ENCODE measurements at places on chromosomes 2 and 18. TPM values are rescaled to one million over a fixed set of nuclear protein-coding genes. Genes with fewer than 3 reads are reported as not detected.

NEB gene
- total RNA-seq: 0.31 TPM

- DNase-seq: no peak
These were observed 1019.5 kb downstream of the TMEM182 start for GRCh38 chr2:103781313-103781712.

DNA sequence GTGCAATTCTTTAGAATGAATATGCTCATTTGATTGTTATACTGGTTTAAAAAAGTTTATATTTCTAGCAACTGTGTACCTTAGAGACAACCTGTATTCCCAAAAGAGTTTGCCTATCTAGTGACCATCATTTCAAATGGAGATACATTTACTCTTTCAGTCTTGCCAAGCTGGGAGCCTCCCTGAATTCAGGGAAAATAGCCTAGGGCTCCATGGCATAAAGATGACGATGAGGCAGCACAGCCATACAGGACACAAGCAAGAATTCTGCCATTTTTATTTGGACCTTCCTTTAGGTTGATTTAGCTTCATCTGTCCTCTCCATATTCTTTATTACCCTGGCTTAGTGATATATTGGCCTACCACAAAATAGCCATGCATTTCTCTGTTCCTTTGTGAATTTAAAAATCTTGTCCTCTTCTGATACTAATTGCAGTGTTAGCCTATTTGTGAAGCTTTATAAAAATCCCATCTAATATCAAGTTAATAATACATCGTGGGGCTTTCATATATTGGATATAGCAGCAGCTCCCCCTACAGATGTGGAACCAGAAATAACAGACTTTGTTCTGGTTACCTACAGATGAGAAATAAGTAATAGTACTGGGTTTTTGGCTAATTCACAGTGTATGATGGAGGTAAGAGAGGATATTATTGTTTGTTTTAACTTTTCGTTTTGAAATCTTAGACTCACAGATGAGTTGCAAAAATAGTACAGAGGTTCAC, 1661.9 kb upstream of the PIK3C3 start:
- no peak for DNase-seq

GRCh38 chr2:125979886-125980285, 676.1 kb upstream of the GYPC start:
- no peak for DNase-seq

CROCC2 gene
- not detected for total RNA-seq

DNA sequence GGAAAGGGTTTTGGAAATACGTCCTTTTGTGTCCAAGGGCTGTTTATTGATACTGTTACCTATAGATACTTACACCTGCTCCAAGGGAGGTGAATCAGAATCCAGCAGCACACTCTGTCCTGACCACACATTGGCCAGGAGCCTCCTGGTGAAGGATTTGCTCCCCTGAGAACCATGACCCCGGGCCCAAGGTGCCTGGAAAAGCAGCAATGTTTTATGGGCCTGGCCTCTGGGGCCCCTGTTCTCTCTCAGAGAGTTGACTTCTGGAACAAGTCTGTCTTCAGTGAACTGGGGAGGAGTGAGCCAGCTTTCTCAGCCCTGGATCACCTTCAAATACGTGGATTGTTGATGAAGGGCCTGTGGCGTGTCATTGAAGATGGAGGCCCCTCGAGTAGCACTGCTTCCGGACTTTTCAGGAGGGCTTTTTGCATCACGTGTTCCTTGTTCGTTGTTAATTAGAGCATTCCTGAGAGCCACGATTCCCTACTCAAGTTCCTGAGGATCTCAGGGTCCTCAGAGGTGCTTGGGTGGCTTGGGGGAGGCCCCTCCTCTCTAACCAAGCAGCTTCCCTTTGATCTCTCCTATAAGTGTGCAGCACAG, 78.5 kb upstream of the RPL31 start:
- no peak for DNase-seq

DNA sequence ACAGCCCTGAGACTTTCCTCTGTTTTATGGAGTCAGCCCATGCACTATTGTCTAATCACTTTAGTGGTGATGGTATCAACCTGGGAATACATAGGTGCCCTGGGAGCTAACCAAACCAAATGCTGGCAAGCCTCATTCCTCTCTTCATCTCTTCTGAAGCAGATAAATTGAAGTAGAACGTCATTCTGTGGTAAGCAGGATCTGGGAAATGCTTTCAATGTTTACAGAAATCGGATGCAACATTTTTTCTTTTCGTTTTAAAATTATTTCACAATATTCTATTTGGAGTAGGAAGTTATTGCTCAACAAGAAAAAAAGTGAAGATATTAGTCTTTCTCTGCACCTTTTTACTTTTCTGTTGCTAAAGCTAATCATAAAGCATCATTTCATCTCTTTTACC, 114.2 kb downstream of the RBMS1 start:
- DNase-seq: no peak

- DNase-seq: no peak
These were observed 17.0 kb upstream of the ATL2 start for GRCh38 chr2:38394041-38394440.

GRCh38 chr2:26068602-26069298, 34.9 kb downstream of the RAB10 start:
- peak; percentile 4 for DNase-seq

GRCh38 chr2:129277585-129277981, 701.9 kb upstream of the RAB6C start:
- no peak for DNase-seq

DNA sequence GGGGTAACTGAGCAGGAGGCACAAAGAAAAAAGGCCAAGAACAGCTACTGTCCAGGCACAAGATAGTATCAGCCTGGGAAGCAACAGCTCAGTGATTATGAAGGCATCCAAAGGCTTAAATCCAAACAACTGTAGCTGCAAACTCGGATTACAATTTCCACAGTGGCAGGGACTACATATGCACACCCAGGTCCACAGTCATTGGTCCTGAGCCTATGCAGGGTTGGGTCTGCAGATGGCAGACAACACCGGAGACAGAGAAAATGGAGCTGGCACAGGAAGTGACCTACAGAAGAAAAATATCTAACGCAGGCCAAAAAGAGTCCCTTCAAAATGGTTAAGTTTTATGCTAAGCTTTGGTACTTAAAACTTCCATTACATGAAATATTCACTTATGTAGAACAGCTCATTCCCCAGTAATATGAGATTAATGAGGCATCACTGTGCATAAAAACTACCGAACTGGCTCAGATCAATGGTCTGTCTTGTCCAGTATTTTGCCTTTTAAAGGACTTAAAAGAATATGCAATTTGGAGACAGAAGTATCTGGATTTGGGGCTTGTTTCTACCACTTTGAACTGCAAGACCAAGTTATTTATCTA, 132.1 kb downstream of the SUCLG1 start:
- no peak for DNase-seq

DNA sequence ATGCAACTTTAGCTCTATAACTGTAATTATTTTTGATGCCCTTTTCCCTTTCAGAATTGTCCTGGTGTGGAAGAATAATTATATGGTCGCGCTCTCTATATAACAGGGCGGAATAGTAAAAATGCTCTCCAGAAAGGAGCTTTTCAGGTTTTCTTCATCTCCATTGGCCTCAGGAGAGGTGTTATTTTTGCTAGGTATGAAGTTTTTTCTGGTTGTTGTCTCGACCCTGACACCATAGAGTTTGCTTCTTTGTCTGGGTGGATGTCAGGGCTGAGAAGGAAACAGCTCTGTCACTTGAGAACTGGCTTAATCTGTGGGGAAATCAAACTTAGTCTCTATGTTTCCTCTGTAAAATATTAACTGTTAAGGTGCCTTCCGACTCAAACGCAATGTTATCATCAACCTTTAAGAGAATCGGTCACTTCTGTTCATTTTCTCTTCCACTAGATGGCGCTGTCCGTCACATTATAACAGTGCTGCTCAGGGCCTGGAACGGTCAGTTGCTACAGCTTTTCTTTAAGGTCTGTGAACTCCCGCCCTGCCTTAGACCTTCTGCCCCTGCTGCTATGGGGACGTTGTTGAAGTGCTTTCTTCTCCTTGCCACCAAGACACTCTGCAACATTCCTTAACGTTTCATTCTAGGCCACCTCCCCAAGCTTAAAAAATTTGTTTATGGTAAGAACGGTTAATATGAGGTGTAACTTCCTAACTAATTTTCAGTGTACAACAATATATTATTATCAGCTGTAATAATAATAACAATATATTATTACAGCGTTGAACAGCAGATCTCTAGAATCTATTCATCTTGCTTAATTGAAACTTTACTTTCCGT, 23.8 kb upstream of the SERPINB12 start:
- DNase-seq: peak; percentile 34

- DNase-seq: no peak
These were observed 202.6 kb upstream of the ID2 start for GRCh38 chr2:8479298-8479697.

GRCh38 chr2:48162742-48163141, 256.4 kb upstream of the FBXO11 start:
- no peak for DNase-seq

DNA sequence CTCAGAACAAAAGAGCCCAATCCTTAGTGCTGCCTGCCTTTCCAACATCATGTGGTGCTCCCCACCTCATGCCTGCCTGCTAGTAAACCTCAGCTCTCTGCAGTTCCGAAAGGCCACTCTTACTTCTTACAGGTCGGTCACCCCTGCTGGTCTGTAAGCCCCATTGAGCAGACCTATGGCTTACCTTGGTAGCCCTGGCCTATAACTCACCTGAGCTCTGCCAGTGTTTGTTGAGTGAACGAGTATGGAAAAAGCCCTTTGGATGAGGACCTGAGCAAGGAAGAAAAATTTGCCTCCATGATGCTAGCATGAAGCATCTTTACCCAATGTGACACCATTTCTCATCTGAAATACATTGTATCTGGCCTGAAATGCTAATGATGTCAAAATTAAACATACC, 83.3 kb downstream of the LIPG start:
- no peak for DNase-seq

- DNase-seq: no peak
These were observed 15.4 kb downstream of the PDK1 start for GRCh38 chr2:172571245-172571644.

LMAN2L gene
- total RNA-seq: 9.9 TPM

SCN1A gene
- total RNA-seq: not detected

KIDINS220 gene
- total RNA-seq: 33.1 TPM

CHST9 gene
- total RNA-seq: not detected

DNA sequence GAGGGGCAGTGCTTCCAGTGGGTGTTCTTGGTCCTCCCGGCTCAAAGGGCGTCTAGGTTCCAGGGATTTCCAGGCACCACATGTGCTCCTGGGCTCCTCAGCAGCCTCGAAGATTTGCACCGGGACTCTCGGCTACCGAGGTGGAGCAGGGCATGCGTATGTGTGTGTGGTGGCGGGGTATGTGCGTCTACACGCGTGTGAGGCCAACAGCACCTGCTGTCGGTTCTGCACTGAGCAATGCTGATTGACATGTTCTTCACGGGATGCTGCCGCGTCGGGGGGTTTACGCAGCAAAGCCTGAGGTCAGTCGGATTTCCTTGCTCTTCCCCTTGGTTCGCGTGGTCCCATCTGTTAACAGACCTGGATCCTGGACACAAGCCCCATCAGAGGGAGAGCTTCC, 119.8 kb downstream of the NDUFA10 start:
- DNase-seq: no peak

- no peak for DNase-seq
These were observed 117.3 kb upstream of the MSTN start for GRCh38 chr2:190179754-190180312.

GRCh38 chr2:191020742-191021381, 6.9 kb upstream of the STAT1 start:
- DNase-seq: no peak

- DNase-seq: no peak
These were observed 46.4 kb downstream of the BMP10 start for GRCh38 chr2:68824831-68825230.

DNA sequence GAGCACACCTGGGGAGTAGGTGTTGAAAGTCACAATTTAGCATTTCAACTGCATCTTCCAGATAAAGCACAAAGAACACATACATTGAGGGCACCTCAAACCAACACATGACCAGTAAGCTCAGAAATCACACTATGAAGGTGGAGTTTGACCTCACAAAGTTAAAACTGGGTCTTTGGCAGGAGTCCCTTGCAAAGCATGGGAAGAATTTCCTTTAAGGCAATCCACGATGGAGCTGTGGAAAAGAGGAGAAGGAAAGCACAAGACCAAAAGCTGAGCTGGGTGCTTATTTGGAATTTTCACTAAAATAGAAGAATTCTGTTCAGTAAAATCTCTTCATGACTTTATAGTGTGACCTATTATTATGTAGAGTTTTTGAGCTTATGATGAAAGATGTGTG, 212.9 kb upstream of the APCDD1 start:
- no peak for DNase-seq

GRCh38 chr18:46290440-46291020, 186.3 kb downstream of the HAUS1 start:
- DNase-seq: no peak

DNA sequence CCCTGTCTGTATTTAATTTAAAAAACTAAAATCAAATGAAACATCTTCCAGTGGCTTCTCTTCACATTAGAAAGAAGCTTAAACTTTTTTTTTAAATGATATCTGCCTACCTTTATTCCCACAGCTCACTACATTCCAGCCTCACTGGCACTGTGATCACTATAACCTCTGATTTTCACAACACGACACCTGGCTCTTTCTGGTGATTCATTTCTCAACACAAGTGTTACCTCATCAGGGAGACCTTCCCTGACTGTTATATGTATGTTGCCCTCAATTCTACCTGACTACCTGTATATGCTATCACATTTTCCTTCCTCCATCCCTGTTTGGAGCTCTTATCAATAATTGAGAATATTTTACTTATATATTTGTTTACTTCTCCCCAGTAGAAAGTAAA, 76.6 kb downstream of the BAZ2B start:
- DNase-seq: no peak

IFT172 gene
- total RNA-seq: 12.0 TPM

DNA sequence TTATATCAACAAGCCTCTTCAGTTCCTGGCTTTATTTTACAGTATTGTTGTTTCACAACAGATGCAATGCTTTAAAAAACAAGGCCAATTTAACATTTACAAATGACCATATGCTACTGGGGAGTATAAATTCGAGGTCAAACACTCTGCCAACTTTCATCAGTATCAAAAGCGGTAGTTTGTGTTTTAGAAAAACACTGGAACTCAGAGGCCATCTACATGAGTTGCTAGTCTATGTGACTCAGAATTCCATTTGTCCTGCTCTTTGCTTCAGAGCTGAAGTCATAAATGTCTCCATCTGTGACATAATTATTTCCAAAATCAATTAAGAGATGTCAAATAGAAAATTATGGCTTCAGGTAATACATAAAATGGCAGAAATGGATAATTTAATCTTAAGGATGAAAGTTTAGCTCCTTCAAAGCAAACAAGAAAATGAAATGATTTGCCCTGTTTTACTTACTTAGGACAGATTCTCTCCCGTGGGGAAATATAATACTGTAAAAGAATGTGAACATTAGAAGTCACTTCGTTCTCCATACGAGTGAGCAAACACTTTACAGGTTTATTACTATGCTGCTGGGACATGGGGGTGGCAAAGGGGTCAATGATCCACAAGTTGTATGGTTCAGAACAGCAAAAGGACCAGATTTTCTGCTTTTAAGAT, 3.7 kb downstream of the MEX3C start:
- DNase-seq: no peak

- DNase-seq: no peak
These were observed 71.0 kb upstream of the CYP1B1 start for GRCh38 chr2:38146907-38147307.

TEKT4 gene
- not detected for total RNA-seq

GRCh38 chr2:75289771-75290170, 90.5 kb upstream of the TACR1 start:
- no peak for DNase-seq

Measured in CD8-positive, alpha-beta memory T cell (primary cell).